GM06990 (cell line): ENCODE measurements at places on chromosomes 2 and 18.
A peak's percentile ranks its signal among the peaks of the same experiment; 100 is the strongest.

DNA sequence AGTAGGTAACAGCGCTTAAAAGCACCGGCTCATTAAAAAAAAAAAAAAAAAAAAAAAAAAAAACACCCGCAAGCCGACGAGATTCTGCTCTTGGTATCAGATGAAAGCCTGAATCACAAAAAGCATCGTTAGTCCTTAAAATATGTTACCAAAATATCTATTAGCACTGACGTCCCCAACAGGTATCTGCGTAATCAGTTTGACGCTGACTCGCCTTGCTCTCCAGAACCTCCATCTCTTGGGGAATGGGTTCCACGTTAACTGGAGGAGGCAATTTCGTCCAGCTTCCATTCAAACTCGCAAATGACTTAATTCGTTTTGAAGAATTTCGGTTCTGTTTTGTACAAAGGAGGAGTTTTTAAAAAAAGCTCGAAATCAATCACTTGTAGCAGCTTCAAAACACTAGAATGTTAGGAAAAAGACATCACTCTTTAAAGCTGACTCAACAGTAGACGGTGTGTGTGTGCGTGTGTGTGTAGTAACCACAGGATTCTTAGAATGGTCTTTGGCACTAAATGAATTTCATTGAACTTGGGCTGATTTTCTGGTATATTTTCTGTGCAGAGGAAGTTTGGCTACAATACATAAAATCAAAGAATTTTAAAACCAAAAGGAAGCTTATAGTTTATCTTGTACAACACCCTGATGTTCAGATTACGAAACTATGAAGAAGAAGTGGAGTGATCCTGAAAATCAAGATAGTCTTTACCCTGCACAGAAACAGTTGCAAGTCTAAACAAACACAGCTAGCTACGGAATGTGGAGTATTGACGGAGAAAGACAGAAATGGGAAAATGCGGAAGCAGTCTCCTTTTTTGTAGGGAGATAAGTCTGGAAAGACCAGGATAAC is 1.1 kb upstream of the PGAP1 start:
- DNase-seq = peak; percentile 50

GRCh38 chr2:28345619-28346018 is 47.0 kb upstream of the FOSL2 start:
- DNase-seq = no peak

DNA sequence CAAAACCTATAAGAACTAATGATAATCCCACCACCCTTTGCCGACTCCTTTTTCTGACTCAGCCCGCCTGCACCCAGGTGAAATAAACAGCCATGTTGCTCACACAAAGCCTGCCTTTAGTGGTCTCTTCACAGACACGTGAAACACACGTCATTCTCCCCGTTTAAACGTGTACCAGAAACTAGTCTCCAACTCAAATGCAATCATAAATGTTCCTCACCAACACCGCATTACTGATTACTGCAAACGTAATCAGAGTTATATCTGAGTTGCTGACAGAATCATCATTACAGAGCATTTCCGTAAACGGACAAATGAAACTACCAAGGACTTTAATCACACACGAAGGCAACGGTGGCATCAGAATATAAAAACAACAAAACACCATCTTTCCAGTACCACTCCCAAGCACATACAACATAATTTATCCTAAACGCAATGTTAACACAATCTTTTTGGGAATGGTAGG is 1.9 kb downstream of the CLK1 start:
- no peak for DNase-seq

DNA sequence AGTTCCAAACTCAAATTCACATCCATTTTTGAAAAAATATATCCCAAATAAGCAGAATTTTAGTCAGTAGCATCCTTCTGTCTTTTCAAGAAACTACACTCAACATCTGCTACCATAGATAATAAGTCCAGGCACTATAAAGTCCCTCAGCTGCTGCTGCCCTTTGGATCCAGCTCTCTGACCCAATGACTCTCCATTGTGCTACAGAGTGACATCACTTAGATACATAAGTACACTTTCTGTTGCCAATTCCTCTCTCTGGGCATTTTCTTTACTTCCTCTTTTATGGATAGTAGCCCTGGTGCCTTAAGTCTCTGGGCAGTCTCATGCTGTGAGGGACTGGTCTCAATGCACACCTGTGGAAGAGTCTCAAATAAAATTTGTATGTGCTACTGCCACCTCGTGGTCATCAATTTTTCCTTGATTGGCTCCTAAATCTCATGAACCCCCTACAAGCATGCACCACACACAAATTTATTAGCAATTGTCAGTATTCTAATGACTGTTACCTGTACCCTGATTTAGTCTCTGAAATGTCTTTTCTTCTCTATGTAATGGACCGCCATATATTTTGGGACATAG is 219.2 kb downstream of the LRP1B start:
- peak; percentile 3 for DNase-seq

DNA sequence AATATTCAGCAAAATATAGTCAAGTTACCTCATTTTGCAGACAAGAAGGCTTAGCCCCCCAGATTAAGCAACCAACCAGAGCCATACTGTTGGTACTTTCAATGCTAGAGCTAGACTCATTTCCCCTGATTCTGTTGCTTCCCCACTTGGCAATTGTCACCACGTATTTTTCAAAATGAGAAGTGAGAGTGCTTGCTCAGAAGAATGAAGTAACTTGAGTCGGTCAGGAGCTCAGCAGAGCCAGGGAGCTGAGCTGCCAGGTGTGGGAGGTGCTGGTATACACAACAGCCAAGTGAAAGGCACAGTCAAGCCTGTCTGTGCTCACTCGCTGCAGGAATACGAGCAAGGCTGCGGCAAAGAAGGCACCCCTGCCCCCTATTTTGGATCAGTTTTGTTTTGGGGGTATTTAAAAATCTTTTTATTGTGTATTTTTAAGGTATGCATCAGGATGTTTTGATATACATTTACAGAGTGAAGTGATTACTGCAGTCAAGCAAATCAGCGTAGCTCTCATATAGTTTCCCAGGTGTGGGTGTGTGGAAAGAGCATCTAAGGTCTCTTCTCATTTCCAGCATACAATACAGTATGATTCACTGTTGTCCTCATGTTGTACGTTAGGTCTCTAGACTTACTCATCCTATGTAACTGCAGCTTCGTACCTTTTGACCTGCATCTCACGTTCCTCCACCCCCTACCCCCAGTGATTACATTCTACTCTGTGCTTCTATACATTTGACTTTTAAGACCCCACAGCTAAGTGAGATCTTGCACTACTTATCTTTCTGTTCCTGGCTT is 62.4 kb downstream of the MRPS9 start:
- no peak for DNase-seq
